ENCODE measurements at places on chromosomes 6 and 20.

DNA sequence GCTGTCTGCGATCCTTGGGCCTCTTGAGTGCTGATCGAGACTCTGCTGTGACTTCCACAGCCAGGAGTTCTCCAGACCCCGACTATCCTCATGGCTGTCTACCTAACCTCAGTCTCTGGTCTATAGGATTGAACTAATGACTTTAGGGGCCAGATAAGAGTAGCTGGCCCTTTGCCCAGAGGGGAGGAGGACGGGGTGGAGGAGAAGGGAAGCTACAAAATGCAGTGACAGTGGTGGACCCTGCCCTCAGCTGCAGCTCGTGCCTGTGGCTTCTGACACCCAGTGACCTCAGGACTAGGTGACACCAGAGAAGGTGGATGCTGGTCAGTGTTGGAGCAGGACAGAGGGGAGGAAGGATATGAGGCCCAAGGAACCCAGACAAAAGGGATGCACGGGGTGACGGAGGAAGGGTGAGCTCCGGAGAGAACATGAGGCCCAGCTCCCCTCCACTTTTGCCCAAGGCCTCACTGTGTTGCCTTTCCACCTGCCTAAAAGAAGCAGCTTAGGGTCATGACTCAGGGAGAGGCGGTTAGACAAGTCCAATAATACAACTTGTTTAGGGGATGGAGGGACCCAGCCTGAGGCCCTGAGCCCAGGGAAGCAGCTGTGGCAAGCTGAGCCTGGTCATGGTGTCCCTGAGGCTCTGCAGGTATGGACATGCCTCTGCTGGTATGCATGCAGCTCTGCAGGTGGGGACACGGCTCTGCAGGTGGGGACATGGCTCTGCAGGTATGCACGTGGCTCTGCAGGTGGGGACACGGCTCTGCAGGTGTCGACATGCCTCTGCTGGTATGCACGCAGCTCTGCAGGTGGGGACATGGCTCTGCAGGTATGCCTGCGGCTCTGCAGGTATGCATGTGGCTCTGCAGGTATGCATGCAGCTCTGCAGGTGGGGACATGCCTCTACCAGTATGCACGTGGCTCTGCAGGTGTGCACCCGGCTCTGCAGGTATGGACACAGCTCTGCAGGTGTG, 67.7 kb downstream of the SYNJ2 start:
- DNase-seq = no peak

DNA sequence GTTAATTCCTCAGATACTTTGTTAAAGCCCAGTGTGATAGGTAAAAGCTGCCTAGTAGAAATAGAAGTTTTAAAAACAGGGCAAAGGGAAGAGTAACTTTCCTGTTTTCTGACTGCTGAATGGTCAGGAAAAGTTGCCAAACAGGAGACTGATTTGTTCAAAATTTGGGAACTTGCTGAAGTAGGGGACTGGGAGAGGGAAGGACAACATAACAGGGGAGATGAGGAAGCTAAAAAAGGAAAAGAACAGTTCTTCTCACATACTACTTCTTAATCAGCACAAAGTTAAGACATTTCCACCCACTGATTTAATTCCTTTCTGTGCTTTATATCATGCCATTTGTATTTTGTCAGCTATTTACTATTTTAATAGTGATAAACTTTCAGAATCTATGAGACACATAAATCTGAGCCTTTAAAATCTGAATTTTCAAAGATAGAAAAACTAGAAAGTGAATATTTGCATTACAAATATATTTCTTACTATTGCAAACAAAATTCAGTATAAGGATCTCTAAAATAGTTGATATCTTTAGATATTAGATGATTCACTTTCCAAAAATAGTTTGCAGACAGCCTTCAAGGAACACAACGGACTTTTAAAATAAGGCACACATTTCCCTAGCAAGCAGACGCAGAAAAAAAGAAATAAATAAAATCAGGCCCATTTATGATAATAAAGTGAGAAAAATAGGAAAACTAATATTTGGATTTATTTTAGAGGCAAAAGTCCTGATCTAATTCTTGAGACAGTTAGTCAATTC, 36.9 kb upstream of the SLC16A10 start:
- no peak for DNase-seq

GRCh38 chr6:108748959-108749358, 99.3 kb upstream of the ARMC2 start:
- no peak for DNase-seq

GRCh38 chr6:133957780-133958242, 4.8 kb downstream of the TBPL1 start:
- no peak for DNase-seq

- no peak for DNase-seq
These were observed 8.1 kb upstream of the FAM50B start for GRCh38 chr6:3841066-3841454.

DNA sequence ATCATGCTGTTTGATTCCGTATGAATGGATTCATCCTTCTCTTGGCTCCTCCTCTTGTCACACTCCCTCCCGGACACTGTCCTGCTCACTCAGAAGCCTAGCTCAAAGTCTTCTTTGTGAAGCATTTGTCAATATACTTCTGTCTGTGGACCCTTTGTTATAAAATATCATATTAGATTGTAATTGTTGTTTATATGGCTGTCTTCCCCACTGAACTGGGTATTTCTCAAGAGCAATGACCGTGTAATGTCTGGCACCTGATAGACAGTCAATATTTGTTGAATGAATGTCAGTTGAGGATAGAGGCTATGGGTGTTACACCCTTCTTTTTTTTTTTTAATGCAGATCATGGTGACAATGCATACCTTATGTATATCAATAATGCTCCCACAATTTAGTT, 335.3 kb downstream of the SOX4 start:
- DNase-seq = no peak

GRCh38 chr6:168318090-168318489, 1.5 kb downstream of the DACT2 start:
- DNase-seq = no peak

DNA sequence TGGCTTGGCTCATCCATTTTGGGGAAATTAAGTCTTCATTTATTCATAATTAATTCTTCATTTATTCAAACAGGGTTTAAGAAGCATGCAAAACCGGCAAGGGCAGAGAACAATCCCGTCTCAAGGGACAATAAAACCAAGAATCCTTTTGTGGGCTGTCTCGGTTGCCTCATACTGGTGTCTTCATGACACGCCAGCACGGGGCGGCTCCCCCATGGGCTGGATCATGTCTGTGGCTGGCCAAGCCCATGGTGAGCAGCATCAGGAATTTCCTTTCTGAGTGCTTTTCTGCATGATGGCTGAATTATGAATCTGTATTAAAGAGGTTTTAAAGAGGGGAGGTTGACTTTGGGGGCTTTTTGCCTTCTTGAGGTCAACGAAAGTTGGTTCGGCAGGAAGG, 38.3 kb upstream of the DUSP22 start:
- no peak for DNase-seq

- DNase-seq = no peak
These were observed 277.9 kb upstream of the IRAK1BP1 start for GRCh38 chr6:78589436-78589835.

DNA sequence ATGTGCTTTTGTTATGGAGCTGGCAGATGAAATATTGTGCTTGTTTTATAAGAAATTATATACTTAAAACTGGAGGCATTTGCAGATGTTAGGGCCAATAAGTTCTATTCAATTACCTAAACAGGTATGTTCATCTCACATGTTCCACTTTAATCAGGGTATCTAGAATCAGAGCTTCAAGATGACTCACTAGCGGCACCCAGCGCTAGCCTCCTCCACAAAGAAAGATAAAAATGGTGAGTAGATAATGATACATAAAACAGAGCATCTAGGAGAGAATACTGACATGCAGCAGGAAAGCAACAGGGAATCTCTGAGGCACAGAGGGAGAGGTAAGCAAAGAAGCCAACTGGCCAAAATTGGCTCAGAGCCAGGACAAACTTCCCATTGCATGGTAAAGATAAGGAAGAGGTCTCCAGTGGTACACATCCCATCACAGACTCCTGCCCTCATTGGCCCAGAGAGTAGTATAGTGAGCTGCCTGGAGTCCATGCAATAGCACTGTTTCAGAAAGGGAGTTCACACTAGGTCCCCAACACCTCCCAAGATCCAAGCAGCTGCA, 200.7 kb upstream of the SPTLC3 start:
- no peak for DNase-seq

DNA sequence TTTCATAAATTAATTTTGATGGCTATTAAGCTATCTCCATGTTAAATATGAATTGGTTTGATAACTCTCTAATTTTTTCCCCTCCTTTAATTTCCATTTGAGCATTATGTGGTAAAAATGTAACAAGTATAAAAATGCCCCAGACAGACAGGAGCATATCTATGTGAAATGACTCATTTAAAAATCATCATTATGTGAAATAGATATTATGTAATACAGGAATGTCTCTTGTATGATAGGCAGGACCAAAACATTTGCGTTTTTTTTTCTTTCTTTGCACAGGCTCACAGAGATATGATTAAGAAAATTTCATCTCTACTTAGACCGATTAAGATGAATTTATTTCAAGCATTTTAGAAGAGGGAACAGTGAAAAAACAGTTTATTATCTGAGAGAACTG, 95.8 kb downstream of the AKAP7 start:
- DNase-seq = no peak

DNA sequence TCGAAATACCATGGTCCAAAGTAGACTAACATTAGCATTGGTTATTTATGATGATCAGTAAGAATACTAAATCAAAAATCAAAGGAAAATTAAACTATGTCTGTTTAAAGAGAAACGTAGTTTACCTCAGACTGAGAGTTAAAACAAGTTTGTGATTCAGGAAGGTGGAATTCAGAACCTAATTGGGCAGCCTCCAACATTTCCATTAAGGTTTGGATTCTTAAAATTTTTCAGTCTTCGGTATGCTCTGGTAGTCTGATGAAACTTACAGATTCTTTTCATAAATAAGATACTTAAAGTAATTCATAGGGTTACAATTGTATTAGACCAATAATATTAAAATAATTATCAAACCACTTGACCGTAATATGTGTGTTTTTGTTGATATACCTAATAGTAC, 18.6 kb downstream of the HFE start:
- no peak for DNase-seq

DNA sequence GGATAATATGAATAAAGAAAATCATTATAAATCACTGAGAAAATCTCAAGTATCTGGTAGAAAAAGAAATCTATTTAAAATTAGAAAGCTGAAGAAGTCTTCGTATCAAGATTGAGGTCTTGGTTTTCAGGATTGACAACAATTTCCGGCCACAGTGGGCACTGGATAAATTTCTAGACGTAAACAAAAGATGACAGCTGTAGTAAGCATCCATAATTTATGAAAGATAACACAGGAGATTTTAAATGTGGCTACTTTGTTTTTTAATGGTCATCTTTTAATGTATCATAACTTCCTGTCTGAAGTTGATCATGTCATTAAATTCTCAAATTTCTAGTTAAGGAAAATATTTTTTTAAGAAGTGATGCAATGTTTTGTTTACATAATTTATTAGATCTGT, 444.2 kb downstream of the HTR1B start:
- no peak for DNase-seq

DNA sequence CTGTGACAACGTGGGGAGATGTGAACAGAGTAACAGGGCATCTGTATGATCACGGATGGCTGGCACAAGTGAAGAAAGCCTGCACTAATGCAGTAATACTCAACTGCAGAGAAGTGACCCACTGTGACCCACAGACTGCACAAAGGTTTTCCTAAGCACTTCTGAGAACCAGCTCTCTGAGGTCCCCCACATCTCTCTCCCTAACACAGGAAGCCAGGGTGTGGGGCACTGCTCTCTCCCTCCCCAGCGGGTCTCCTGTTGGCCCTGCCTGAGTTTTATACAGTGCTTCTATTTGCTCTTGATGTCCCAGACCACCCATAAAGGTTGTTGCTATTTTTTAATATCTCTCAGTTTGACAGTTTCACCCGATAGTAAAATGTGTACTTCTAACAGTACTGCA, 11.3 kb downstream of the APMAP start:
- DNase-seq = no peak

DNA sequence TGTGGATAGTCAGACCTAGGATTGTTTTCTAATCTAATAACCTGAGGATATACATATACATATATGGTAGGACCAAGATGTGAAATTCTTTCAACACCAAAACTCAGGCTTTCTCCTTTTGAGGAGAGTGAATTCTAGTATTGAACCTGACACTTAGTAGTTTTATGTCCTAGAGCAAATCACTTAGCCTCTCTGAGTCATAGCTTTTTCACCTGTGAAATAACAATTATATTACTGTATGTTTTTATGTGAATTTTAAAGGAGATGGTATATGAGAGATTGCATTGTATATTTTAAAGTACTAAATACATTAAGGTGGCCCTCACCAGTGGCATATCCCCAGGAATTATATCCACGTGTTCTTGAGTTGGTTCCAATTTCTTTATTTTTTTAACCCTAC, 34.6 kb downstream of the TREML1 start:
- no peak for DNase-seq

GRCh38 chr20:12074111-12074655, 156.5 kb downstream of the BTBD3 start:
- DNase-seq = no peak

GRCh38 chr6:20092071-20092566, 120.2 kb downstream of the MBOAT1 start:
- peak; percentile 49 for DNase-seq

- DNase-seq = no peak
These were observed 1.4 kb downstream of the NUS1 start for GRCh38 chr6:117676577-117677218.

DNA sequence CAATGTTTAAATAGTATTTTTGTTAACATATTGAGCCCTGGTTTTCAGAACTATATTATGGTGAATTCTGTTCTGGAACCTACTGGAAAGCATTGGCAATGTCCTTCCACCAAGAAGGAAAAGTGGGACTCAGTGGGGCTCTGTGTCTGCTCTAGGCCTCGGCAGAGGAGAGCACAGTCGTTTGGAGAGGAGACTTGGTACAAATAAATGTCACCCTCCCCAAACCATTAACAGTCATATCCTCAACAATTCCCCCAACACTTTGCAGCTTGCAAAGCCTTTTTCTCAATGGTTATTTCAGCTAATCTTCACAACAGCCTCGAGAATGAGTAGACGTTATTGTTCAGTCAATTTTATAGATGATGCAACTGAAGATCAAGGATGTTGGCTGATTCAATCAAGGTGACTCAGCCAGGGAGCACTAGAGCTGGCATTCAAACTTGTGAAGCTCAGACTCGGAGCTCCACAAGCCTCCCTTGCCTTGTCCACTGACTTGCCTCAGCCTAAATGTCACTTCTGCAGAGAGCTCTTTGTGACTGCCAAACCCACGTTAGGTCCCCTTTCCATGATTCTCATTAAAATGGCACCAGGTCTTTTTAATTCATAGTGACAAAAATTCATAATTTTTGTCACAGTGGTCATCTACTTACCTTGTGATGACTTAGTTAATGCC, 60.6 kb downstream of the TOX2 start:
- DNase-seq = no peak

- no peak for DNase-seq
These were observed 55.3 kb downstream of the UBE2V1 start for GRCh38 chr20:50057714-50058053.
